ENCODE measurements at places on chromosomes 6 and 20.
A peak's percentile ranks its signal among the peaks of the same experiment; 100 is the strongest.

GRCh38 chr6:18185624-18186023, 30.4 kb downstream of the KDM1B start:
- no peak for DNase-seq

DNA sequence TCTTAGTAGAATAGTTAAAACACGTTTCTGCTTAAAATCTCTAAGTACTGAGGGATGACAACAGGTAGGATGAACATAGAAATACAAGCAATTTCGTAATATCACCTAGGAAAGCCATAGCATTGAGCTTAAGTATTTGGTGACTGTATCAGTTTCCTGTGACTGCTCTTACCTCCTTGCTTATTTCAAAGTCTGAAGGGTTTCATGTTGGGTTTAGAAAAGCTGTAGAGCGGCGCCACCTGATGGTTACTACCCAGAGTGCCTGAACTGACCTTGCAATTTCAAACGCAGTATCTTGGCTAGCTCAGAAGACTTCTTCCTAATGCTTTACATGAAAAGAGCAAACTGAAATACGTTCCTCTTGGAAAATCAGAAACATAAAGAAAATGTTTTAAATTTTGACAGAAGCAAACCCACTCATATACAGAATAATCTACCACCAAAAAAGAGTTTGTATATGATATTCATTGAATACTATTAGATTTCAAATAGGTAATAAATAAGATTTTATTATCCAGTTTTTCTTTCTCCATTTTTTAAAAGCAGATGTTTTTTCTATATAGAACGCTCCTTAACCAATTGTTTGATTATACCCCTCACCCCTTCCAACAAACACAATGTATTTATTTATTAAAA, 82.3 kb upstream of the RIPOR2 start:
- peak; percentile 65 for DNase-seq

GRCh38 chr20:63599396-63600050, 25.5 kb upstream of the HELZ2 start:
- no peak for DNase-seq

GRCh38 chr6:9233226-9233625, 797.9 kb upstream of the SLC35B3 start:
- no peak for DNase-seq

DNA sequence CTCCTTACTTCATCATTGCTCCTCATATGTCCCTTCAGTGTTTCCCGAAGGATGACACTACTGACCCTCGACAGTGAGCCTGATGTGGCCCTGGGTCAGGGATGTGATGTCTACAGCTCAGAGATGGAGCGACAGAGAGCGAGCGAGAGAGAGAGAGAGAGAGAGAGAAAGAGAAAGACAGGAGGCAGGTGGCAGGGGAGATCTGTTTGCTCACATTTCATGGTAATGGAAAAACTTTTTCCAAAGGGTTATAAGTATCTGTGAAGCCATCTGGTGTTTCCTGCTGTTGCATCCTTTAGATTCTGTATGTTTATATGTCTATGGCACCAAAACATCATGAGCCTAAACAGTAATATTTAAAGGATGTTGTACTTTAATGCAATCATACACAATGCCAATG, 77.2 kb downstream of the PPP1R3G start:
- DNase-seq = no peak

- DNase-seq = no peak
These were observed 335.3 kb downstream of the CD83 start for GRCh38 chr6:14452567-14453527.

- no peak for DNase-seq
These were observed 19.5 kb downstream of the DIDO1 start for GRCh38 chr20:62906647-62907375.

DNA sequence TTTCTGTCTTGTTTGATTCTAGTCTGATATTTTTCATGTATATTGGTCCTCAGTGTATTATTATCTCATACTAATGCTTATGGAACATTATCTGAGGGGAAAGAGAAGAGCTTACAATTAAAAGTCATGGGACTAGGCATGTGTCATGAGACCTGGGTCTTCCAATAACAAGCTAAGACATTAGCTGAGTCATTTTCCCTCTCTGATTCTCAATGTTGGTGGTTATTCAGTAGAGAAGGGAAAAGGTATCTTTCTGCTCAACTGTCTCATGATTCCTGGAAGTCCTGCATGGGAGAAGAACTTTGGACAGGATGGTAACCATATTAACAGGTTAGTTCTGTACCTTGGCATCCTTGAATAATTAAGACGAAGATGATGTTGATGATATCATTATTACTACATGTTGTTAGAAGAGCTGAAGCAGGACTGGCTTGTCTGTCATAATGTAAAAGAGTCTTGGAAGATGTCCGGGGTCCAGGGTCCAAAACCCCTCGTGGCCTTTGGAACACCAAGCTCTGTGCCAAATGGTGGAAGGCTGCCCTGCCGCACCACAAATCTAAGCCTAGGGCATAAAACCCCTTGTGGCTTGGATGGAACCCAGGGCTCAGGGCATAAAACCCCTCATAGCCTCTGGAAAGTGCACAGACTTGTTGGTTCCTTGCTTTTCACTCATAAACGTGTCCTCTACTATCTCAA, 19.1 kb downstream of the TRIM38 start:
- DNase-seq = no peak

GRCh38 chr6:157240960-157241311, 82.4 kb downstream of the TMEM242 start:
- DNase-seq = no peak

GRCh38 chr6:27830212-27830599, 82.0 kb downstream of the OR2B2 start:
- DNase-seq = no peak

DNA sequence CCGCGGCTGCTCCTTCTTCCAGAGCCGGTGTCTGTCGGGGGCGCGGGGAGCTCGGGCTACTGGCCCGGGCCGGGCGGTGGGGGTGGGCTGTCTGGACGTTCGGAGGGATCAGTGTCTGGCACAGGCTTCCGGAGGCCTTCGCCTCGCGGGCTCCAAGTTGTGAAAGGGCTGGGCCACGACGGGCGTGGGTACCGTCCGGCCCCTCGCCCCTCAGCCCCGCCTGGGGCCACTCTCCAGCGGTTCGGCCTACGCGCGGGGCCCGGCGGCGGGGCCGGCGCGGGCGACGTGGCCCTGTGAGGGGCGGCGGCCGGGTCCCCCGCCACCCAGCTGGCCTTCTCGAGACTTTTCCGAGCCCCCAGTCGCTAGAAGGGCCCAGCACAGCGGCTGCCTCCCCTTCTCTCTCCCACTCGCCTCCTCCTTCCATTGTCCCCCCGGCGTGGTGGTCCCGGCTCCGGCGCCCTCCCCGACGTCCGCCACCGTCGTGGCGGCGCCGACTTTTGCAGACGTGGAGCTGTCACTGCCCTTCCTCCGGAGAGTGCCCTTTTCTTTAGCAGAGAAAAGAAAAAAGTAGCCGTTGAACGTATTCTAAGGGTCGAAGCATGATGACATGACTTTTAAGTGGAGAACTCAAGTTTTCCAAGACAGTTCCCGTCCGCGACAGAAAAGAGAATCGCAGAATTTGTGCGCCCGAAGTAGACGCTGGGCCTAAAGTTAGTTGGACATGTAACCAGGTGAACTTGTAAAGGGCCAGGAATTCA, 571 bp downstream of the ITCH start:
- DNase-seq = no peak

DNA sequence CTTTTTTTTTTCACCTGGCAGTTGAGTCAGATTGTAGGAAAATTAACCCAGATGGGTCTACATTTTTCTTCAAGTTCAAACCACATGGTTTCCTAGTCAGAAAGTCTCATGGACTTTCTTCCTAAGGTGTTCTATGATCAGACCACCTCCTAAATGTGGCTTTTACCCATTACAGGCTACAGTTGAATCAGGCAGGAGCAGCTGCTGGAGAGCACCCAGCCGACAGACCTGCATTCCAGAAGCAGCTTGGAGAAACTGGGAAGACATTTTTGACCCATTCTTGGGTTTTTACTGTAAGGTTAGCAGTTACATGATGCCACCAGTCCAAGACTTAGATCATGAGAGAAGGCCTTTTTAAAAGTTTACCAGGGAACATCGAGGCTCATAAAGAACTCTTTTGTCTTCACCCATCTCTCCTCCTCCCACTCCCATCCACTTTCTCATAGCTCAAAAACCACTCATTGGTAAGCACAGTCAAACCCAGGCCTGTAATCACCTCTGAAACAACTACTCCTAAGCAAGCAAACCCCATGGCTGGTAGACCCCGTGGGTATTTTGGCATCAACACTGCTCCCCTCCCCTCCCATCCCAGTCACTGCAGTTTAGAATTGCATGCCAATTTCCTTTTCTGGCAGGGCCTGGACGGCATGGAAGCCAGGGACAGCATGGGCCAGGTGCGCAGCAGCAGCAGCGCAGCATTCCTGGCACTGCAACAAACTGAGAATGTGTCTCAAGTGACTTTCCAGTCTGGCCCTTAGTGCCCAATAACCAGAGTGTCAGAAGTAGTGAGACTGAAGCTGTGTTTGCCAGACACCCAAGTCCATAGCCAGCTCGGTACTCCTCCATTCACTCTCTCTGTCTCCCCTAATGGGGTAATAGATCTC, 113.7 kb downstream of the CLIC5 start:
- no peak for DNase-seq

DNA sequence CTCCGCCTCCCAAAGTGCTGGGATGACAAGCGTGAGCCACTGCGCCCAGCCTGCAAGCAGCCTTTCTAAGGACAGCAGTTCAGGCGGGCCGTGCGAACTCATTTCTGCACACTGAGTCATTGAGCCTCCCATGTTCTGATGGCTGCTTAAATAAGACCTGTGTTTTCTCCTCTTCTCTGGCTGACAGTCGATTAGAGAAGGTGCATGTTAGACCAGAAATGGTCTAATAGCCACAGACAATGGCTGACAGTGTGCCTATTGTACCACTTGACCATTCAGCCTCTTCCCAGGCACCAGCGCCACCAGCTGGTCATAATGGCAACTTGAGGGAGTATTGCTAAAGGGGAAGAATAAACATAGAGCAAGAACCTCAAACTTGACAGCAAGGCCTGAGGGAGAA, 6.2 kb downstream of the CST11 start:
- DNase-seq = peak; percentile 5

DNA sequence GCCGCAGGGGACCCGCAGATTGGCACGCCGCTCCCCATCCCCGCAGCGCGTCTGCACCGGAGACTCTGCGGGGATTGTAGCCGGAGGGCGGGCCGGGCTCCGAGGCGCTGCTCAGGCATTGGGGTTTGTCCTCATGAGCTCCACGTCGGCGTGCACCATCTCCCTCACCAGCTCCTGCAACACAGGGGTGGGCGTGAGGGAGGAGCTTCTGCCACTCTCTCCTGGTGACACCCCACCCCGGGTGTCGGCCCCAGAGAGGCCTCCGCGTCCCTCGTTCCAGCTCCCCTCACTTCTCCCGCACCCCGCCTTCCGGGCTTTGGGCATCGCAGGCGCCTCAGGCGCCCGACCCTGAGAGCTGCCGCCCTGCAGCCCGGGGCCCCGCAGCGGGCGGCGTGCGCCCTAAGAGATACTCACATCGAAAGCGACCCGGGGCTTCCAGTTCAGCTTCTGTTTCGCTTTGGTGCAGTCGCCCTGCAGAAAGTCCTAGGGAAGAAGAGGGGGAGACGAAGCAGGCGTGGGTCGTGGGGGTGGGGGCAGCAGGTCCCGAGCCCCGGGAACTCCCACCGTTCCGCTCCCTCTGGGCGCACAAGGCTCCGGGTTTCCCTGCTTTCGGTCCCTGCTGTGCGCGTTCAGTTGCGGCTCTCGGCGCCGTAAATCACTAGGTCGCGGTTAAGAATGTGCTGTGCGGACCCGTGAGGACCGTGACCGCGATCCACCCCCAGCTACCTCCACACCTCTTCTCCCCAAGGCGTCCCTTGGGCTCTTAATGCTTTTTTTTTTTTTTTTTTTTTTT, 14.5 kb downstream of the FOXC1 start:
- no peak for DNase-seq

- DNase-seq = no peak
These were observed 225.5 kb downstream of the EYA4 start for GRCh38 chr6:133466680-133467079.

DNA sequence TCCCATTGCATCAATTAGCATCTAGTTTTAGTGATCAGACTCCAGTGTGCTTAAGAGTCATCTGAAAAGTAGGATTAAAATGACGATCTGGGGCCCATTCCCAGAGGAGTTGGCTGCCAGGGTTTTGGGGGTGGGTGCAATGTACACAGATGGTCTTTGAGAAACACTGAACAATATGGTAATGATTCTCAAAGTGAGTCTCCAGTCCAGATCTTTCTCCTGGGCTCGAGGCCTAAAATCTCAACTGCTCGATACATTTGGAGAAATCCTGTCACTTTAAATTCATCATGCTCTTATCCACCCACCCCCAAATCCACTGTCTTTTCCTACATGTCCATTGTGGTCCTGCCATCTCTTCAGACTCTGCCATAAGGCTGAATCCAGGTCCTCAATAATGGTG, 80.7 kb upstream of the MYLIP start:
- DNase-seq = no peak

DNA sequence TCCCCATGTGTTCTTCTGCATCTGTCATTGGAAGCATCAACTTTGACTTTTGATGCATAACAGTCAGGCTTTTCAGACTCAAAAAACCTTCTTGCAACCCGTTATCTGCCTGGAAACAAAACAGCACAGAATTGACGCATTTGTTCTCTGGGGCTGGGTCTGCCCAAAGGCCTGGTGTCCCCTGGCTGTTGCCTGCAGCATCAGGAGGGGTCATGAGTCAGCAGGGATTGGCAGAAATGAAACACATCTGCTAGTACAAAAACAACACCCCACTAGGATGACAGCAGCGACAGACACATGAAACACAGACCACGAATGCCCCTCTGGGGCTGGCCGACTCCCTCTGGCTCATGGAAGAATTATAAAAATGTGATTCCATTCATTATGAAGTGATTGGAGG, 157.6 kb upstream of the INSM1 start:
- no peak for DNase-seq

DNA sequence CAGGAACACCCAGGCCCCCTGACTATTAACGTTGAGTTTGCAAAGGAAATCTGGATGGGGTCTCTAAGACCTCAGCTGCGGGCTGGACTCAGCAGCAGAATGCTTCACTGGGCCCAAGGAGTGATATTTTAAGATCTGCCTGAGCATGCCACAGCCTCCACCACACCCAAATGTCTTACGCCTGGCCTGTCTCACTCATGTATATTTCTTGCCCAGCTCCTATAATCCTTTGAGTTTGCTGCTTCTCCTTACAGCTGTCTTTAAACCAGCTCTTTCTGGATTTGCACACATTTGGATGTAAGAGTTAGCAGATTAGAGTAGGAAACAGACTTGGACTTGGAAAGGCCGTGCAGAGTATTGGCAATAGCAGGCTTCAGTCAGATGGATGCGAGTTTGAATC, 16.4 kb downstream of the CASS4 start:
- DNase-seq = no peak

DNA sequence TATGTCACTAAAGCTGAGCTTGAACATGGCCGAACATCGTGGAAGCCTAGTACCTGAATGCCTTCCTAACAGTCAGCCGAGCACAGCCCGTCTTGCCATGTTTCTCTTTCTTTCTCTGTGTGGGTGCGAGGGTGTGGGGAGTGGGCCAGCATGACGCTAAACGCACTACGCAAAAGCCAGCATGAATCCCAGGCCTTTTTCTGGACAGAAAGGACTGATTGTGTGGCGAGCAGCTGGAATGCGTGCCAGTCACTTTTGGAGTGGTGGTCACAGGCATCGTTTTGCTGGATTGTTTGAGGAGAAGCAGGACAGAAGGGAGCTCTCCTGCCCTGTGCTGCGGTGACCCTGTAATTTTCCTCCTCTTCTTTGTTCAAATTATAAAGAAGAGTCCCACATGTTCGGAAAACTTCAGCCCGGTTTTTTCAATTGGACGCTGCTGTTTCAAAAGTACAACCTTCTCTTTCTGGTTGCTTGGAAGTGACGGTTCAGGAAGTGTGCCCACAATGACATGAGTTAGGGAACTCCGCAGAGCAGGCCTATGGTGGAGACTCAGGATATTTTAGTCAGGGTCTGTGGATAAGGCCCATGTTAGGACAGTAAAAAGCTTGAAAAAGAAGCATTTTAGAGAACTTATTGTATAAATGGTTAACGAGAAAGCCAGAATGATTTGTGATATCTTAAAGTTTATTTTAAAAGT, 54.3 kb downstream of the PDE7B start:
- no peak for DNase-seq

All from fibroblast of the conjunctiva (primary cell).